Karpas-422 (cell line): ENCODE measurements at places on chromosomes 11 and 22.

DNA sequence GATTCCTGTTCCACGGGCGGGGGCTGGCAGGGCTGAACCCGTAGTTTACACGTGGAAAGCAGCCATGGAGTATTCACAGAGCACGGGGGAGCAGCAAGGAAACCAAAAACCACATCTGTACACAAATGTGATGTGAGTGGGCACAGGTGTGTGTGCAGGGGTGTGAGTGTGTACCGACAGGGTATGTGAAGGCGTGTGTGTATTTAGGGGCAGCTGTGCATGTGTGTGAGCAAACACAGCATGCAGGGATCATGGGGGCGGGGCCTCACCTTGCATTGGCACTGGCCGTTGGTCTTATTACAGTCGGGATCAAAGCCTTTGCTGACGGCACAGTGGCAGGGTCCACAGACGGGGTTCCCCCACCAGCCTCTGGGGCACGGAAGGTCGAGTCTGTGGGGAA lies 58.4 kb downstream of the TRMU start:
- H3K27ac ChIP-seq: no peak overlapping the region
- no peaks in the 10 kb centered on the region for H3K36me3 ChIP-seq
- H3K27me3 ChIP-seq: no peaks in the 10 kb centered on the region
- DNase-seq: no peak
- H3K4me3 ChIP-seq: no peak overlapping the region

GRCh38 chr22:49368221-49368975 lies 459.3 kb downstream of the BRD1 start:
- no peak for DNase-seq
- H3K4me3 ChIP-seq: no peak overlapping the region
- H3K27me3 ChIP-seq: no peaks in the 10 kb centered on the region
- H3K36me3 ChIP-seq: no peaks in the 10 kb centered on the region

GRCh38 chr11:47398011-47398410 lies 10.4 kb upstream of the SLC39A13 start:
- H3K4me1 ChIP-seq: peaks cover 72% of the 10 kb centered on the region
- H3K27ac ChIP-seq: peak overlapping the region; percentile 100; the same call in 1 of the 2 replicates
- no peak overlapping the region for H3K4me3 ChIP-seq
- DNase-seq: no peak

DNA sequence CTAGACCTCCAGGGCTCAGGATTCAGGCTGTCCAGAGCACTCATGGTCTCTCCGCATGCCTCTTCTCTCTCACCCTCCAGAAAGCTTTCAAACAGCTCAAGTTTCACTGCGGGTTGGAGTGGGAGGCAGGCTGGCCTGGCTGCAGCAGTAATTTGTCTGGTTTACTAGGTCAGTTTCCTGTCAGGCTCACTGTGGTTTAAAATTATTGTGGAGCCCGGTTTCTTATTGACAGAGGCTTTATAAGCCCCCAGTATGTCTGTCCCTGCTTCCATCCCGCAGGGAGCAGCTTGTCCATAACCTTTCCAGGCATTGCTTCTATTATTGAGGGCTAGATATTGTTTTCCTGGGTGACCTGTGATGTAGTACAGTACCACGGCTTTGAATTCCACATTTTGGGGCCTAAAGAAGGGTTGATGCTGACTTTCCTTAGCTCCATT lies 235.3 kb upstream of the SORL1-AS1 start:
- no peak for DNase-seq
- no peaks in the 10 kb centered on the region for H3K36me3 ChIP-seq
- H3K4me3 ChIP-seq: no peak overlapping the region
- H3K27ac ChIP-seq: no peak overlapping the region
- no peaks in the 10 kb centered on the region for H3K4me1 ChIP-seq

- peaks cover 38% of the 10 kb centered on the region for H3K4me1 ChIP-seq
- DNase-seq: peak; percentile 83
- H3K27ac ChIP-seq: peak overlapping the region; percentile 54
These were observed 38.9 kb downstream of the OR10A6 start for GRCh38 chr11:7892059-7892699.

DNA sequence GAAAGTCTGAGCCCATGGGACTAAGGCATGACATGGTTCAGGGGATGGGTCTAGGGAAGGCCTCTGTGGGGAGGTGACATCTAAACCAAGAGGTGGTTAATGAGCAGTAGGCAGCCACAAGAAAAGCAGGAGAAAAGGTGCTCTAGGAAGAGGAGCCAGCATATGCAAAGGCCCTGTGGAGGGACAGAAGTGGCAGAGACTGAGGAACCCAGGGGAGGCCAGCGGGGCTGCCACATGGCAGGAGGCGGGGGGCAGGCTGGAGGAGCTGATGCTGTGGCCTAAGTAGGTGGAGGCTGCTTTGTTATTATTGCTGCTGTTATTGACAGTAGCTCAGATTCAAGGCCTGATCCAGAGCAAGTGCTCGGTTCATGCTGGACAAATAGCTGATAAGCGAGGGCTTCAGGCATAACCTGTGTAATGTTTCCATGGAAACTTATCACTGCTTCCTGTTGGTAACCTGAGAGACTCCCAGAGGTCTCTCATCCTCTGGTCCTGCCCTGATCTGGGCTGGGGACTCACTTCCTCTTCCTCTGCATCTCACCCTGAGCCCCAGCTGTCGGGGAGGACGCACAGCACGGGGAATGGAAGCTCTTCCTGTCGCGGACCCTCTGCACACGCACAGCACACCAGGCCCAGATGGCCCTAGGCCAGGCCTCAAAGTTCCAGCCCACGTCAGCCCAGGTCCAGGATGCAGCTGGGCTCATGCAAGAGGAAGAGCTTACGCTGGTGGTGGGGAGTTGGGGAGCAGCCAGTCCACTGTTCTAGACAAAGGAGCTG lies 75.2 kb upstream of the TP53I11 start:
- no peaks in the 10 kb centered on the region for H3K27me3 ChIP-seq
- H3K36me3 ChIP-seq: no peaks in the 10 kb centered on the region
- peak; percentile 96 for DNase-seq
- H3K4me3 ChIP-seq: peak overlapping the region; percentile 45

DNA sequence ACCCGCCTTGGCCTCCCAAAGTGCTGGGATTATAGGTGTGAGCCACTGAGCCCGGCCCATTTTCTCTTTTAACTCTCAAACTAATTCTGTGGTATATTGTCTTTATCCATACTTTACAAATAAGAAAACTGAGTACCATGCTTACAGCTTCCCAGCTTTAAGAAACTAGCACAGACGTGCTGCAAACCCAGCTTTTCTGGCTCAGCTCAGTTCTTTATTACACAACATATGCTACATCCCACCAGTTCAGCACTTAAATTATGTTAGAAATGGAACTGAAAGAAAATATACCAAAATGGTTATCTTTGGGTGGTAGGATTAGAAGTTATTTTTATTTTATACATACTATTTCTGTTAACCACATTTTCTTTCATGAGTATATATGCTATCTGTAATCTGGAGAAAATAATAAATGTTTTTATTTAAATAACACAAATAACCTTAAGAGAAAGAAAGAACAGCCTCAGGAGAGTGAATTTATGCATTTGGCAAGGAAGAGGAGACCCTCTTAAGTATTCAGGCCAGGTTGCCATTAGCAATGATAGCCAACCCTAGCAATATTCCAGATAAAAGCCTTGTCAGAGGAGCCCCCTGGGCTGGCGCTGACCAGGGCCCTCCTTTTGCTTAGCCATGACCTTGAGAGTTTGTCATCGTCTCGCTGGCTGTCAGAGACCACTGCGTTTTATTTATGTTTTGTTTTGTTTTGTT lies 33.8 kb downstream of the SLN start:
- H3K36me3 ChIP-seq: no peaks in the 10 kb centered on the region
- peaks cover 9% of the 10 kb centered on the region; the same call in 1 of the 2 replicates for H3K4me1 ChIP-seq
- DNase-seq: no peak
- H3K27ac ChIP-seq: no peak overlapping the region
- H3K4me3 ChIP-seq: no peak overlapping the region

DNA sequence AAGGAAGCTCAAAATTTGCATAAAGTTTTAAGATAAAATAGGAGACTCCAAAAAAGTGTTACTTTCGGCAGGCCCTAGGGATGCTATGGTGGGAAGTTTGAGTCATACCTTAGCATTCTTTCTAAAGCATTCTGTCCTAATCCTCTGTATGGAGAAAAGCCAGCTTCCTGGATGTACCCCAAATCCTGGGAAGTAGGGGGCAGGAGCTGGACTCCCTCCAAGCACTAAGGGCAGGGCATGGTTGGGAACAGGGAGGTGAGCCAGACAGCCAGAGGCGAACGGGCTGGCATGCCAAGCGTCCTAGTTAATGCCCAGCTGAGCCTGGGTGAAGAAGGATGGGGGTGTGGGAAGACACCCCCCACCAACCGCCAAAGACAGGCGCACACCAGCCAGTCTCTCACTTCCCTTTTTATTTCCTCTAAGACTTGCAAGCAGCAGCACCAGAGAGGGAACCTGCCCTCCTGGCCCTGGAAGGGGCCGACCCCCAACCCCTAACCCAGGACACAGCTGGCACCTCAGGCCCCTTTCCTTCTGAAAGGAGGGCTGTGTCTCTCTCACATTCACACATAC lies 23.9 kb downstream of the RTN4RL2 start:
- no peaks in the 10 kb centered on the region for H3K27me3 ChIP-seq
- no peak overlapping the region for H3K4me3 ChIP-seq
- H3K4me1 ChIP-seq: peaks cover 32% of the 10 kb centered on the region
- peaks cover 43% of the 10 kb centered on the region for H3K36me3 ChIP-seq
- H3K27ac ChIP-seq: no peak overlapping the region
- DNase-seq: peak; percentile 66

DNA sequence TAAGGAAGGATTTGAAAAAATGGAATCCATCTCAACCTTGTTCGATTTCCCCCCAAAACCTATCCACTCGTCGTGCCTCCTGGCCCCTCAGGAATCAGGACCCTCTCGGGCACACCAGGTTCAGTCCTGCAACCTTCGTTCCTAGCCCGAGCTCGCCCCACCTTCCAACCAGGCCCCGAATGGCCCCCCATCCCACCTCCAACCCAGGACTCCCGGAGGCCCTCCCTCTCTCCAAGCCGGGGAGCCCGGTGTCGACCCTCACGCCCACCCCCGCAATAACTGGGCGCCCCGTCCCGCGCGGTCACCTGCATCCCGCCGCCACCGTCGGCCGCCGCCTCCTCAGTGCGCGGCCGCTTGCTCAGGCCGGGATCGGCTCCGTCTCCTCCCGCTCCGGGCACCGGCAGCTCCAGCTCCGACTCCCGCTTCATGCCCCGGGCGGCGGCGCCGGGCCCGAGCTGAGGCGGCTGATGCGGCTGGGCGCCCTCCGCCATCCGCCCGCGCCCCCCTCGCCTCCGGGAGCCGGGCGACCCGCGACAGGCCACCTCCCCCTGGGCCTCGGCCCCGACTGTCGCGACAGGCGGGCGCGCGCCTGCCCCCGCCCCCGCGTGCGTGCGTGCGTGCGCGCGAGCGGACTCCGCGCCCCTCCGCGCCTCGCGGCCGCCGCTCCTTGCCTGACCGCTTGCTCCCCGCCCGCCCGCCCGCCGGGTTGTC lies 534 bp downstream of the RBFOX2 start:
- H3K27ac ChIP-seq: no peak overlapping the region
- H3K4me3 ChIP-seq: peak overlapping the region; percentile 84
- DNase-seq: peak; percentile 79

DNA sequence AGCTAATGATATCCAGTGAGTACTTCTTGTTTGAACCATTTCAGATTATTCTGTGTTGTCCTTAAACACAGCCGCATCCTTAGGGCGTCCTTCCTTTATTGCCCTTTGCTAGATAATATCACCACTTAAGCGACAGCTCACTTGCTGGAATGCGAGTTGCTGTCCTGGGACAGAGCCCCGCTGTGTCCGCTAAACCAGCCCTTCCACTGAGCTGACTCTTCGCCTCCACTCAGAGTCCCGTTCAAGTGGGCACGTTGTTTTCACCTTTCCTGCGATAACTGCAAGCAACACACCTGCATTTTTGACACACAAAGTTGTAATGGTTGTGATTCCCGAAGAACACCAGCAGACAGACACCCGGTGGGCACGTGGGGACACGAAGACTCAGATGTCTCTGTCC lies 140.0 kb downstream of the TBC1D22A start:
- H3K4me3 ChIP-seq: no peak overlapping the region
- H3K27ac ChIP-seq: no peak overlapping the region
- no peak for DNase-seq
- H3K4me1 ChIP-seq: peaks cover 20% of the 10 kb centered on the region

GRCh38 chr11:112113539-112114457 lies 27.1 kb downstream of the SDHD start:
- peak; percentile 74 for DNase-seq
- H3K36me3 ChIP-seq: no peaks in the 10 kb centered on the region
- no peak overlapping the region for H3K4me3 ChIP-seq
- H3K4me1 ChIP-seq: no peaks in the 10 kb centered on the region
- no peak overlapping the region for H3K27ac ChIP-seq

GRCh38 chr11:2584434-2584811 lies 115.4 kb downstream of the KCNQ1OT1 start:
- H3K4me1 ChIP-seq: no peaks in the 10 kb centered on the region
- no peak overlapping the region for H3K4me3 ChIP-seq
- H3K27me3 ChIP-seq: no peaks in the 10 kb centered on the region

- no peak overlapping the region for H3K27ac ChIP-seq
- H3K4me1 ChIP-seq: no peaks in the 10 kb centered on the region
- H3K4me3 ChIP-seq: no peak overlapping the region
- H3K27me3 ChIP-seq: no peaks in the 10 kb centered on the region
These were observed 56.5 kb upstream of the SHISAL1 start for GRCh38 chr22:44369293-44369661.

DNA sequence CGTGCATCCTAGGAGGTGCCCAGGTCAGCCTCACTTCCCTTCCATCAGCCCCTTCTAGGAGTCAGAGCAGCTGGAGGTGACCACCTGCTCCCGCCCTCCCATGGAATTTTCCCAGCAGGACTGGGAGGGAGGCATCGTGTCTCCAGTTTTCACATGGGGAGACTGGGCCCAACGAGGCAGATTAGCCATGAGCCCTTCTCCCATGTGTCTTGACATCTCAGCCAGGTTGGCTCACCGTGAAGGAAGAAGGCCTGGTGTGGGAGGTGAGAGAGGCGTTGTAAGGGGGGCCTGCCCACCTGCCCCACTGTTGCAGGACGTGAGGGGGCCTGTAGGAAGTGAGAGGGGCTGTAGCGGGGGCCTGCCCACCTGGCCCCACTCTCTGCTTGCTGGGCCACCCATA lies 1521.4 kb downstream of the BRD1 start:
- H3K27ac ChIP-seq: no peak overlapping the region
- DNase-seq: no peak
- H3K4me1 ChIP-seq: no peaks in the 10 kb centered on the region

- H3K27ac ChIP-seq: no peak overlapping the region
- no peak for DNase-seq
- no peak overlapping the region for H3K4me3 ChIP-seq
- no peaks in the 10 kb centered on the region for H3K36me3 ChIP-seq
These were observed 766.4 kb upstream of the LUZP2 start for GRCh38 chr11:23730307-23730998.

DNA sequence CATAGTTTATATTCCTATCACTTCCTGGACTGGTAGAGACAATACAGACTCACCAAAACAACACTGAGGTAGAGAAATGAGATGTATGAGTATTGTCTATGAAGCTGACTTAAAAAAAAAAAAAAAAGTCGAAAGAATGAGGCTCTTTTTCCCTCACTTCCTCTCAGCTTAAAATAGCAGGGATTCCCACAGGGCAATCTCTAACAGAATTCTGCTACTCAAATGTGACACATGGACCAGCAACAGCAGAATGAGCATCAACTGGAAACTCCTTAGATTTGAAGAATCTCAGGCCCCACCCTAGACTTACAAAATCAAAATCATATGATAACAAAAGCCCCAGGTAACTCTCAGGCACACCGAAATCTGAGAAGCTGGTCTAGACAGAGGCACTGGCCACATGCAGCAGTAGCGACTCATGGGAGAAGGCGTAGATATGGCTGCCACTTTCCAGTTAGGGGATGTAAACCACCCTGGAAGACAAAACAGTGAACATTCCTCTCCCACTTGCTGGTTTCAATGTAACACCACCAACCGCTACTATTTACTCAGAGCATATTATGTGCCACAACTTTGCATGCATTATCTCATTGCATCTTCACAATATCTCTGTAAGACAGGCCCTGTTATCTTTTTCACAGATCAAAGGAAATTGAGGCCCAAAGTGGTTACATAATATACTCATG lies 128.0 kb downstream of the RBFOX2 start:
- DNase-seq: no peak
- peaks cover 26% of the 10 kb centered on the region for H3K4me1 ChIP-seq
- H3K4me3 ChIP-seq: no peak overlapping the region
